BE2C (cell line): ENCODE measurements at places on chromosomes 2 and 18.

- no peak for DNase-seq
Measured at GRCh38 chr2:42045352-42045751, 2.5 kb upstream of the PKDCC start.

DNA sequence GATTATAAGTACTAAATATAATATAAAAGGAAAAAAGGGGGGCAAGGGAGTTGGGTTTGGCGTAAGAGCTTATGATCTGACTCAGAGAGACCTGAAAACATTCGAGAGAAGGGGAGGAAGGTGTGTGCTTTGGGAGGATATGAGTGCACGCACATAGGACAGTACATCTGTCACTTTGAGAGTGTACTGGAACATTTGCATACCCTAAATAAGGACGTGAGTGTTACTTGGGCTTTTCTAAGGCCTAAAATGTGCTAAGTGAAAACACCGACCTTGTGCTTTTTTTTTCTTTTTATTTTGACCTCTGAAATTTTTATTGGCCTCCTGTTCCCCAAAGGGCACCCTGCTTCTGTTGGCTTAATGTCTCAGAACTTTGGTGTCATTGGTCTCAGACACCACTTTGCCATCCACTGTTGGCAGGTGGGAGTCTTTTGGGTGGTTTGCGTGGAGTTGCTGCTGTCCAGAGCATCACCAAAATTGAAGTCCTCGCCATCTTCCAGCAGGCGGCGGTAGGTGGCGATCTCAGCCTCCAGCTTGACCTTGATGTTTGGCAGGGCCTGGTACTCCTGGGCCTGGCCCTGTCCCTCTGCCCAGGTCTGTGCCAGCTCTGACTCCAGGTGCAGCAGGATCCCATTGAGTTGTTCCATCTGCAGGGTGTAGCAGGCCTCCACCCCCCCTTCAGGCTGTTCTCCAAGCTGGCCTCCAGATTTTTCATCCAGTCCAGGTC lies 57.7 kb downstream of the CD28 start:
- no peak for DNase-seq

- DNase-seq: no peak
Measured at GRCh38 chr2:239667431-239667985, 266.7 kb upstream of the HDAC4 start.

- no peak for DNase-seq
Measured at GRCh38 chr2:48965204-48965603, 189.1 kb downstream of the FSHR start.

GRCh38 chr2:131123192-131123591 lies 18.1 kb downstream of the PLEKHB2 start:
- no peak for DNase-seq

DNA sequence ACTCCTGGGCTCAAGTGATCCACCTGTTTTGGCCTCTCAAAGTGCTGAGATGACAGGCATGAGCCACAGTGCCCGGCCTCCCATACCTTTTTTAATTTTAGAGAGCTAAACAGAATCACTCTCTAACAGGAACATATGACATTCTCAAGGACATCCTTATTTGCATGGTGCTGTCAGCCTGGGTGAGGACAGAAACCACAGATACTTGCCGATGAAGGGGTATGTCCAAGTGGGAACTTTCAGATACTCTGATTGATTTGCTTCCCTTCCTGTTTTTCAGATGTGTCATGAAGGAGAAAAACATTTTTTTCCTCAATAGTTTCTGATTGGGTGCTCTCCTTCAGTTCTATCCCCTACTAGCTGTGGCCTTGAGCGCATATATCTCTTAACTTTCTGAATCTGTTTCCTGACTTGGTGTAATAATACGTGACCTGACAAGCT lies 49.6 kb downstream of the MYO3B start:
- DNase-seq: no peak

DNA sequence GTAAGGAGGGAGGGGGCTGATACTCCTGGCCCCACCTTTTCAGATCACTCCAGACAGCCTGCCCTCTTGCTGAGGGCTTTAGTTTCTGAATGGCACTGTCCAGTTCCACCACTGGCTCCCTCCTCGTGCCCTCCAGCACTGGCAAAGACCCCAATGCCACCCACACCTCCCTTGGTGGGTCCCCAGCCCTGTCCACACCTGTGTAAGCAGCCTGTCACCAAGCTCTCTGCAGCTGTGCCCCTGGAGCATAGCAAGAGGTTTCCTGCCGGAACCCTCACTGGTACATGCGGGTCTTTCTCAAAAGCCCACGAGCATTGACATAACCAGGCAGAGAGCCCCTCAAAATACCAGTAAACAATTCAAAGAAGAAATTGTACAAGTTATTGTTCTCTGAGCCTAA lies 17.6 kb upstream of the KIF1A start:
- DNase-seq: no peak

- DNase-seq: no peak
Measured at GRCh38 chr18:57859314-57859713, 56.2 kb upstream of the ATP8B1 start.

- no peak for DNase-seq
Measured at GRCh38 chr2:233656443-233656842, 15.3 kb upstream of the UGT1A9 start.

GRCh38 chr2:42931818-42932195 lies 139.4 kb upstream of the HAAO start:
- DNase-seq: no peak

- DNase-seq: no peak
Measured at GRCh38 chr2:147320146-147320545, 524.7 kb upstream of the ACVR2A start.

DNA sequence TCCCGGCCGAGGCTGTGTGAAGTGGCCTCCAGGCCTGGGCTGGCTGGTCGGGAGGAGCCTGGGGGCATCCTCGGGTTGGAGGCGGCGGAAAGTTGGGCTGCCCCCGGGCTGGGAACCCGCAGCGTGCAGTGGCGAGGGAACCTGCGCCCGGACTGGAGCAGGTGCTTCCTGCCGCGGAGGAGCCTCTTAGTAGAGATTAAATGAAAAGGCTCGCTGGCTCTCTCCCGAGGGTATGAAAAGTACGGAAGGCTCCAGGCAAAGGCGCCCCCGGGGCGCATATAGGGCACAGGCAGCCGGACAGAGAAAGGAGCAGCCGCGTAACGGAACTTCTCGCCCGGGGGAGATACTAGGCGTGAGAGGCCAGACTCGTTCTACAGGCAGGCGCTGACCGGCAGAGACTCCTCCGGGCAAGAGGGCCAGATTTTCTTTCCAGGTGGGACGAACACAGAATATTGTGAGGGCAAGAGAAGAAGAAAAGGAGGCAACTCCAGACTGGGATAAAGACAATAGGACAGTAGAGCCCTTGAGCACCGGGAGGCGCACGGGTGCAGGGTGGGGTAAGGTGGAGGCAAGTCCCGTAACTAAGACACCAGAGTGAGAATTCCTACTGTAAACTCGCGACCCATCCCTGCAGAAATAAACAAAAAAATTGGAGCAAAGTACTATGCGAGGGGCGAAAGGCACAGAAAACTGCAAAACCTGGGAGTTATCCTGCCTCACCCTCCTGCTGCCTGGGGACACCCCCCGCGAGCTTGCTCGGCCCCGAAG lies 816 bp downstream of the CDH2 start:
- DNase-seq: peak; percentile 41

DNA sequence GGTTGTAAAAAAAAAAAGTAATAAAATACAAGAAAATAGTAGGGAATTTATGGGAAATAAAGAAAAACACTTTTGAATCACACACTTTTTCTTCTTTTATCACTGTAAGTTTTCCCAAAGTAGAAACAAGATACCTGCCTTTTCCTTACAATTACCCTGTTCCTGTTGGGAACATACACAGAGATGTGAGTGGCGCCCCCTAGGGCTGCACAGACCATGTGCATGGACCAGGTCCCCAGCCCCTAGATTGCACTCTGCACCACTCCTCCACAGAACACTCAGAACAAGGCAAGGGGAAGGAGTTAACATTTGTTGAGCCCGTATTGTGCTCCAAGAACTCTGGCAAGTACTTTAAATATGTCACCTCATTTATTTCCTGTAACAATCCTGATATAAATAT lies 118.7 kb upstream of the NRP2 start:
- peak; percentile 56 for DNase-seq

DNA sequence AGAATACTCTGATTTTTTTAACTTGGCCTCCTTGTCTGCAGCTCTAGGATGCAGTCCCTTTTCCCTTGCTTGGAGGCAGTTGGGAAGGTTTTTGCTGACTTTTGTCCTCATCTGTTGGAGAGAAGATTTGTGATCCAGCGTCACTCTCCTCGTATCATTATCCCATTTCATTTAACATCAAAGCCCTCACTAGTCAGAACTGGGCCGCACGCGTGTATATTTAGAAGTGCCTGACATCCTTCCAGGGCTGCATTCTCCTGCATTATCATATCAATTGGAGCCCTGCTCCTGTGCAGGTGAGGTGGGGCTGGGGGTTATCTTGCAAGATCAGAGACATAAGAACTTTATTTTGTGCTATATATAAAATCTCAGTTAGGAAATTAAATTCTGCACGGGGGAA lies 435.1 kb upstream of the HS6ST1 start:
- DNase-seq: no peak

- DNase-seq: no peak
Measured at GRCh38 chr2:46764547-46764946, 151.1 kb downstream of the MCFD2 start.

DNA sequence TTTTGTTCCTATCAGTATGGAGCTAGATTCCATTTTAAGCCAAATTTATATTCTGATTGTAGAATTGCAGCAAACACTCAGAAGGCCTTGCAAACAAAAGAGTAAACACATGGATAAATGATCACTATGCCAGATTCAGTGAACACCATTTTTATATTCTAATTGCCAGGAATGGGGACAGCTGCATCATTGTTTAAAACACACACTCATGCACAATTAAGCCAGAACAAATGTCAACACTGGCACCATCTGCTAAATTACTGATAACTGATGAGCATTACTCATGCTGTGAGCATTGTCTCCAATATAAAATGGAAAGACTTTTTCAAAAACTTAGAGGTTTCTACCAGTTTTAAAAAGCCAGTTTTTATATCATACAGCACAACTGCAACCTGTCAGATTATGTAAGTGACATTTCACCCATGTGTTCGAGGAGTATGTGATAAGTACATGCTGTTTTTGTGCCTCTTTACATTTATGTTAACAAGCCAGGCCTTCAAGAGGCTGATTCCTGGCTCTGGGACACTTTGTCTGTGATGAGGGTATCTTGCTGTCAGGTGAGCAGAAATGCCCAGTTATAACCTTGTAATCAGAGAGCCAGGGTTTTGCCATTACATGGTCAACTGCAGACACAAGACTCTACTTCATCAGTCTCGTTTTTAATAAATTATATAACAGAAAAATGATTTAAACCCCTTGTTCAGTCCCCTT lies 4.4 kb upstream of the ST8SIA5 start:
- no peak for DNase-seq

DNA sequence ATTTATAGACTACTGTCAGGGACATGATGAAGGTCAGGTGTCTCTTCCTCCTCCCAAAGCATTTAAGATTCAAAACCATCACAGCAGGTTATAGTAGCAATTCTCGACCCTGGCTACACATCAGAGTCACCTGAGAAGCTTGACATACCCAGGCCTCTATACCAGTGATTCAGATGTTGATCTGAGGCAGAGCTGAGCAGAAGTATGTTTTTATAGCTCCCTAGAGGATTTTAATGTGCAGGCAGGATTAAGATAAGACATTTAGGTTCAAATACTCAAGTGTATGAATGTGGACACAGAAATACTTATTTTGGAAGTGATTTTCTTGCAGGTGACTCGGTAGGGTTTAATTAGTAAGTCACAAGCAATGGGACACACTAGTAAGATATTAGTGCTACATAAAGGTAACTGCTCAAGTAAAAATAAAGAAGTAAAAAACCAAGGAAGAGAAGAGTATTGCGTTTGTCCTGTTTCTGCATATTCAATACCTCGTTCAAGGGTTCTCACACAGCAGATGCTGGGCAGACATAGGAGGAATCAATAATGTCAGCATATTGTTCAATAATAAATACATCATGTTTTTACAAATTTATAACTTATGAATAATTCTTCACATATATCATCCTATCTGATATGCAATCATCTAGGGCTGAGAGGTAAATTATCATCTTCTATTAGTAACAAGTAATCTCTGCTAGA lies 7.0 kb downstream of the GCFC2 start:
- DNase-seq: no peak
